ENCODE measurements at places on chromosomes 4 and X. TPM values are rescaled to one million over a fixed set of nuclear protein-coding genes. Genes with fewer than 3 reads are reported as not detected.

DNA sequence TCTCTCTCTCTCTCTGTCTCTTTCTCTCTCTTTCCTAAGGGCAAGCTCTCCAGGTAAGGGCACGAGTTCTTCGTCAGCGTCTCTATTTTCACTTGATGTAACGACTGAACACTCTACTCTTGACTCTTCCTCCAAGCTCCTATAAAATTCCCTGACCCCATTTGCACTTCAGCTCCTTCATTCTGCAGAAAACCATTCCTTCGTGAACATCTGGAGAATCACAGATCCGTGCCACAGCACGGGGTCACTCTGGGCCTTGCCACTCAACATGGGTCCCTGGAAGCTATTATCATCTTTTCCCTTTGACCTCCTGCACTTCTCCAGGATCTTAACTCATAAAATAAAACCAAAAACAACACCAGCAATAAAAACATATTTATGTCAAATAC, 112.0 kb upstream of the LNX1 start:
- H3K36me3 ChIP-seq = no peaks in the 10 kb centered on the region
- H3K4me3 ChIP-seq = peak overlapping the region; percentile 22
- no peak for DNase-seq
- peaks cover 42% of the 10 kb centered on the region for H3K4me1 ChIP-seq

DNA sequence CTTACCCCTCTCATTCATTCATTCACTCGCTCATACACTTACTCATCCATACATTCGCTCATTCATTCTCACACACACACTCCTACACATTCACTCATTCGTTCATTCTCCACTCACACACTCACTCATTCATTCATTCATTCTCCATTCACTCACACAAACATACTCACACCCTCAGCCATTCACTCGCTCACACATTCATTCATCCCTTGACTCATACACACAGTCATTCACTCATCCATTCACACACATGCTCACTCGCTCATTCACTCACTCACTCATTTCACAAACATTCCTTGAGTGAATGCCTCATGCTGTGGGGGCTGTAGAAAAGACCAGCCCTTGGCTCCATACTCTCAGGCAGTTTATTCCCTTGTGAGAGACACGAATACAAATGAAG, 151.1 kb upstream of the MAMLD1 start:
- no peak for DNase-seq
- H3K27me3 ChIP-seq = no peaks in the 10 kb centered on the region
- H3K4me1 ChIP-seq = peaks cover 19% of the 10 kb centered on the region
- no peak overlapping the region for H3K4me3 ChIP-seq
- H3K27ac ChIP-seq = no peak overlapping the region
- no peaks in the 10 kb centered on the region for H3K36me3 ChIP-seq

DNA sequence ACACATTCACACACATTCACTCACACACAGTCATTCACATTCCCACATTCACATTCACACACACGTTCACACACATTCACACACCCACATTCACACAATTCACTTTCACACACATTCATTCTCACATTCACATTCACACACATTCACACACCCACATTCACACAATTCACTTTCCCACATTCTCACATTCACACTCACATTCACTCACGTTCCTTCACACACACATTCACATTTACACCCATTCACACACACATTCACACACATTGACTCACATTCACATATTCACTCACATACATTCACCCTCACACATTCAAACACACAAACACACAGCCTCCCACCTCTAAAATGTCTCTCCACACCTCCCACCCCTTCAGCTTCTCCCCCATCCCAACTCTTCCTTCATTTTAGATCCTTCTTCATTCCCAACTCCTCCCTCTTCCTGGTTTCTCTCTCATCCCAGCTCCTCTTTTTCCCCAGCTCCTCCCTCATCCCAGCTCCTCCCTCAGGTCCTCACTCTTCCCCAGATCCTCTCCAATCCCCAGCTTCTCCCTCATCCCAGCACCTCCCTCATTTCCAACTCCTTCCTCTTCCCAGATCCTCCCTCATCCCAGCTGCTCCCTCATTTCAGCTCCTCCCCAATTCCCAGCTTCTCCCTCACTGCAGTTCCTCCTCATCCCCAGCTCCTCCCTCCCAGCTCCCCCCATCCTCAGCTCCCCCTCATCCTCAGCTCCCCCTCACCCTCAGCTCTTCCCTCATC, 111.0 kb downstream of the FAM53A start:
- DNase-seq = no peak
- H3K4me3 ChIP-seq = no peak overlapping the region
- no peaks in the 10 kb centered on the region for H3K4me1 ChIP-seq
- no peaks in the 10 kb centered on the region for H3K36me3 ChIP-seq

DNA sequence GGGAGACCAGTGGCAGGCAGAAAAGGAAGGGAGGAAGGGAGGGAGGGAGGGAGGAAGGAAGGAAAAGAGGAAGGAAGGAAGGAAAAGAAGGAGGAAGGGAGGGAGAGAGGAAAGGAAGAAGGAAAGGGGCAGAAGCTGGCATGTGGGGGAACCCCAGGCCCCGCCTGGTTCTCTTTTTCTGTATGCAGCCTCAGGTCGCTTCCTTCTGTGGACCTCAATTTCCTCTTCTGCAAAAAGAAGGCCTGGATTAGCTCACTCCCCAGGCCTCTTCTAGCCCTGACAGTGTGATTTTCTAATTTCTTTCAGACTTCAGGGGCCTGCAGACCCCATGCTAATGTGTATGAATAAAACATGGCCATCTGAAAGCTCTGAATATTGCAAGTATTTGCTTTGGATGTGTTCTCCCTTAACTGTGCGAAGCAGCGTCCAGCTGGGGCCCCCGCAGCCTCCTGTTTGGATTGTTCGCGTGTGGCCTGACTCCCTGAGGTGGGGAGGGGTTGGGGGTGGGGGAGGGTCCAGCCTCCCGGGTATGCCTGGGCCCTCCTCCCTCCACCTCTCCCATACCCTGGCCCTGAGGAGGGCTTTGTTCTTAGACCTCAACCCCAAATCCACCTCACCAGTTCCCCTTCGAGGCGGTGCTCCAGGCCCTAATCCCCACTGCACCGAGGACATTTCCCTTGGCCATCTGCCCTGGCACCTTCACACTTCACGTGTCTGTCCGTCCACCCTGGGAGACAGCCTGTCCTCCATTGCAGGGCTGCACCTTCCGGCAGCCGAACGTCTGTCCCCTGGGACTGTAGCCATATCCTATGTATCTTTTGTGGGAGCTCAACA, 199.9 kb upstream of the ATP6AP2 start:
- no peaks in the 10 kb centered on the region for H3K27me3 ChIP-seq
- no peaks in the 10 kb centered on the region for H3K36me3 ChIP-seq
- H3K4me3 ChIP-seq = no peak overlapping the region
- H3K4me1 ChIP-seq = peaks cover 7% of the 10 kb centered on the region

The FRMD7 gene
- 0.30 TPM for total RNA-seq

The VCX3A gene
- not detected for total RNA-seq

Measured in heart right ventricle (tissue), 16 donors.